ENCODE measurements at places on chromosomes 12 and 14.

DNA sequence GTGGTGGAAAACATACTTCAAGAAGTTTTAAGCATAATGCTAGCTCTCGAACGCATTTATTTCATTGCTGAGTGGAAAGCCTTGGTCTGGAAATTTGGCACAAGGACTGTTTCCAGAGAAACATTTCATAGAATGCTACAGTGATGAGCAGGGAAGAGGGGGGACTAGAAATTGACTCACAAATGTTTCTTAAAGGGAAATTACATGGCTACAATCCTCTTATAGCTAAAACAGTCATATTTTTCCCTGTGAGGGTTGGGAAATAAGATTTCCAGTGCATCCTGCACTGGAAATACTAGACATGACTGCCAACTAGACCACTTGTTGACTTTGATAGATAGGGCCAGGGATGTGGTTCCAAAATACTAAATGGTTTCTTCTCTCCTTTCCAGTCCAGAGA is 197.3 kb upstream of the RGS6 start:
- no peak for DNase-seq

- DNase-seq, result no peak
Measured at GRCh38 chr12:57840726-57841125, 5.8 kb downstream of the CTDSP2 start.

- DNase-seq, result no peak
Measured at GRCh38 chr12:94116191-94116590, 32.2 kb upstream of the PLXNC1 start.

DNA sequence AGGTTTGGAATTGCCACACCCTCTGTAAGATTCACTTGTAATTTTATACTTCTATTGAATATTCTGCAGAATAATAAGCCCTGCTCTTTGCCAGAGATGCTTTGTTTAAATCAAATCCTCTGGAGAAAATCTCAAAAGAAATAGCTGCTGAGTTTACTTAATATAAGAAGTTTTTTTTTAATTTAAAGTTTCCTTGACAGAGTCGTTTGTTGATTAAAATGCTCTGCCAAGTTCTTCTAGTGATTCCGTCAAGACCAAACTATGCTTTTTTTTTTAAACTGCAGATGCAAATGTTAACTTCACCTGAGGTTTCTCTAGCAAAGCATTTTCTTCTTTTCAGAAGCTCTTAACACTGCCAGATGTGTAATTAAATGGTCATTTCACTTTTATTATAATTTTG is 13.4 kb upstream of the NAV3 start:
- DNase-seq, result no peak

DNA sequence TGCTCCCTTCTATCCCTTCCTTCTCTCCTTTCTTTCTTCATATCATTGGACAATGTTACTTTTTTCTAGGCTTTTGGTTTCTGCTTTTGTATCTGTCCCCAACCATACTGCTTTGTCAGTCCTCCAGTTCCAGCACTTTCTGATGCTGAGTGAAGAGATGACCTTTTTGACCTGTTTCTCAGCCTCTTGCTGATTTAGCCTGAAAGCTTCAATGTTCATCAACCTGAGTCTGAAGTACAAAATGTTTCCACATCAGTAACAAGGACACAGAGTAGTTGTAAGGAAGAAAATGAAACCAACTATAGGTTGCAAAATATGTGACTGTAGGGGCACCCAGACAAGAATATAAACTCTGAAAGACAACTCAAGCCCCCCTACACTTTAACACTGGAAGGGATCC is 25.2 kb upstream of the AKAP6 start:
- no peak for DNase-seq

DNA sequence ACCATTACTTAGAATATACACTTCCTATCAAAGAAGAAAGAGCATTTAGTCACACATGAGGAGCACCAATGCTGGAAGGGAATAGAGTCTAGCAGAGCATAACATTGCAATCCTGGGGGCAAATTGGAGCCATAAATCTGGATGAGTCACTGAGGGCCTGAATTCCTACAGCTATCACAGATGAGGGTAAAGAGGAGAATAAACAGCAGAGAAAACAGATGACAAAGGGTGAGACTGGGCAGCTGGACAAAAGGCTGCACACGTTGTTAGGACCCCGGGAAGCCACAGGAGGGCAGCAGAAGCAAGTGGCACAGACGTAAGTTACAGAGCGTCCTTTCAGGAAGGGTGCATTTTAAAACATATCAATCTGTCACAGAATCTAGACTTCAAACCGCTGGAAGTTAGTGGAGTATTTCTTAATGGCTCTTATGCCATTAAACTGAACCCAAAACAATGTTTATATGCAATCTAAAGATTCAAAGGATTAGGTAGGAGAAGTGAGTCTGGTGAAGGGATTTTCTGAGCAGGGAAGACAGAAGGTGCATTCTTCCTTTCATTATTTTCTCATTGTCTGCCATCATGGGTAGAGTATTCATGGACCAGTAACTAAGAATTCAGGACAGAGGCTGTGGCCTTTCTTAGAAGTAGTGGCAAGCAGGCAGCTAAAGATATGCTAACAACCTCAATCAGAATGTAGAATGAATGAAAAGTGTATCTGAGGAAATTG is 159.8 kb upstream of the DAAM1 start:
- DNase-seq, result no peak

- DNase-seq, result no peak
Measured at GRCh38 chr14:49926803-49927202, 33.9 kb downstream of the ARF6 start.

DNA sequence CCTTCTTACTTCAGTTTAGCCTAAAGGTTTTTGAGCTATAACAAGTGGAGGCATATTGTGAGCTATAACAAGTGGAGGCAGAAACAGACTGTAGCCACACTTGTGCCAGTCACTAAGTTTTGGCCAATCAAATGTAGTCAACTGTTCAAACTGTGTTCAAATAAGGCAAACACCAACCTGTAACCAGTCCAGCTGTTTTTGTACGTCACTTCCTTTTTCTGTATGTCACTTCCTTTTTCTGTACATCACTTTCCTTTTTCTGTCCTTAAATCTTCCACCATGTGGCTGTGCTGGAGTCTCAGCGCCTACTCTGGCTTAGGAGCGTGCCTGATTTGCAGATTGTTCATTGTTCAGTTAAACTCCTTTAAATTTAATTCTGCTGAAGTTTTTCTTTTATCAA is 79.7 kb downstream of the FUT8 start:
- DNase-seq, result no peak

DNA sequence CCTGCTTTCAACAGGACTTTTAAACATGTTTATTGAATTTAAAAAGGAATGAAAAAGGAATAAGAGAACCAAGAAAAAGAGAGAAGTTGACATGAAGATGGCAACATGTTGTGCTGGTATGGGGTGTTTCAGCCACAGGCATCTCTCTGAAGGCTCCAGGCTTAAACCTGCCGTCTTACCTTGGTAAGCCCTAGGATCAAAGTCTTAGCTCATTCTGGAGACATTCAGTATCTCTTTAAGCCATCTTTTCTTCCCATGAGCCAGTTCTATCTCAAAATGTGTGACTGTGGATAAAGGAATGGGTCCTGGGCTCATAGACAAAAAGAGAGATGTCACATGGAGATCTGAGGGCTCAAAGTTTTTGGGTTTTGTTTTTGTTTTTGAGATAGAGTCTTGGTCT is 1.6 kb upstream of the TFCP2 start:
- DNase-seq, result no peak

GRCh38 chr12:89542912-89543592 is 17.2 kb upstream of the POC1B start:
- no peak for DNase-seq

DNA sequence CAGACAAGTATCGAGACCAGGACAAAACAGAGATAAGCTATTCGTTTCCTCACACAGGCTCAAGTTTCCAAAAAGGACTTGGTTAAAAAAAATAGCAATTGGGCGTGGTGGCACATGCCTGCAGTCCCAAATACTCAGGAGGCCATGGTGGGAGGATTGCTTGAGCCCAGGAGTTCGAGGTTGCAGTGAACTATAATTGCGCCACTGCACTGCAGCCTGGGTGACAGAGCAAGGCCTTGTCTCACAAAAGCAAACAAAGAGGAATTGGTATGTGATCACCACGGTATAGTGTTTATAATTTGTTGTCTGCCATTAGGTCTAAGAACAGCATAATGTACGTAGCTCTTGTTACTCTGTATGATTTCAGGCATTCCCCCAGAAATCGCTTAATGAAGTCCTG is 175.3 kb downstream of the DERA start:
- no peak for DNase-seq

DNA sequence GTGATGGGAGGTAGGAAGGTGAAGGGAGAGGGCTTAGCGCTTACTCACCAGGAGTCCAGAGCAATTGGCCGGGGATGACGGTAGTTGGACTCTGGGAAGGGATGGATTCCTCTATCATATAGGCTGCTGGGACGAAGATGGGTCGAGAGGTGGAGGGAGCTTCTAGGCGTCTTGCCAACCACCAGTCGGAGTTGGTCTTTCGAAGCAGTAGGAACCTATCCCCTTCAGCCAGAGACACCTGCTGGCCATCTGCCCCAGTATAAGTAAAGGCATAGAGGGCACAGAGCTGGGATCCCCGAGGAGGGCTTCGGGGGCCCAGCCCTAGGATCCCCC is 657 bp downstream of the ARHGAP9 start:
- DNase-seq, result no peak

DNA sequence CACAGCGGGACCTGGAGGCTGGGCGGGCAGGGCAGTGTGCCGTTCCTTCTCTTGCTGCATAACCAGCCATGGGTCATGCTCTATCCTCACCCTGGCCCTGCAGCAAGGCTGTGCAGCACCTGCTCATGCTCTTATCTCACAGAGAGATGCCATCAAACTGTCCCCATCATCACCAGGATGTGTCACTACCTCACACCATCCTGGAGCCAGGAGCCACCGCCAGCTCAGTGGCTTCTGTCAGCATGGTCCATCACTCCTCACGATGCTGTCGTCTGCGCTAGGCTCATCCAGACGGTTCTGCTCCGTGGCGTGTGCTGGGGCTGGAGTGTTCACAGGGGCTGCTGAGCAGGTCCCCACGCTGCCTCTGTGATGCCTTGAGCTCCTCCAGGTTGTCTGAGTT is 77.2 kb upstream of the DYNC1H1 start:
- DNase-seq, result no peak

DNA sequence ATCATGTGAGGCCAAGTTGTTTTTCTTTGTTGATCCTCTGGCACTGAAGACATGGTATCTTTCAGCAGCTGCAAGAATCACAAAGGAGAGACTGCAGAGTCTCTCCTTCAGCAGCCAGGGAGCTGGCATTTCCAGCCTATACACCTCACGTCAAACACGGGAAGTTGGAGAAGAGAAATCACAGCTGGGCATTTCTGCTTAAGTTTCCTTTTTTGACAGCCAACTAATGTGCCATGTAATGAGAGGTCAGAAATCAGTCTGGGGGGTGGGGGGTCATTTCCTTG is 28.3 kb downstream of the PHLDA1 start:
- no peak for DNase-seq

GRCh38 chr12:25435431-25435830 is 117.7 kb downstream of the LMNTD1 start:
- no peak for DNase-seq

DNA sequence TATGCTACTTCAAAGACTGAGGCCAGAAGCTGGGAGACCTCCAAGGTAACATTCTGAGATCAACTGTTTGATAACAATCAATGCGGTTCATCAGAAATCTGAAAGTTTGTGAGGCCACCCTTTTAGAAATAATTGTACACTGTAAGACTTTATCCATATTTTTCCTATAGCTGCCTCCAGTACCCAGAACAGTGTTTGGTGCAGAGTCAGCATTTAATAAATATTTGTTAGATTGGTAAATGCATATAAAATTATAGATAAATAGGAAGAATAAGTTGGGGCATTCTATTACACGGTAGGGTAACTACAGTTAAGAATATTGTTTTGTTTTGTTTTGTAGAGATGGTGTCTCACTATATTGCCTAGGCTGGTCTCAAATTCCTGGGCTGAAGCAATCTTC is 141.4 kb downstream of the C12orf42 start:
- no peak for DNase-seq

GRCh38 chr12:113154351-113154973 is 4.9 kb downstream of the CFAP73 start:
- DNase-seq, result peak; percentile 32

DNA sequence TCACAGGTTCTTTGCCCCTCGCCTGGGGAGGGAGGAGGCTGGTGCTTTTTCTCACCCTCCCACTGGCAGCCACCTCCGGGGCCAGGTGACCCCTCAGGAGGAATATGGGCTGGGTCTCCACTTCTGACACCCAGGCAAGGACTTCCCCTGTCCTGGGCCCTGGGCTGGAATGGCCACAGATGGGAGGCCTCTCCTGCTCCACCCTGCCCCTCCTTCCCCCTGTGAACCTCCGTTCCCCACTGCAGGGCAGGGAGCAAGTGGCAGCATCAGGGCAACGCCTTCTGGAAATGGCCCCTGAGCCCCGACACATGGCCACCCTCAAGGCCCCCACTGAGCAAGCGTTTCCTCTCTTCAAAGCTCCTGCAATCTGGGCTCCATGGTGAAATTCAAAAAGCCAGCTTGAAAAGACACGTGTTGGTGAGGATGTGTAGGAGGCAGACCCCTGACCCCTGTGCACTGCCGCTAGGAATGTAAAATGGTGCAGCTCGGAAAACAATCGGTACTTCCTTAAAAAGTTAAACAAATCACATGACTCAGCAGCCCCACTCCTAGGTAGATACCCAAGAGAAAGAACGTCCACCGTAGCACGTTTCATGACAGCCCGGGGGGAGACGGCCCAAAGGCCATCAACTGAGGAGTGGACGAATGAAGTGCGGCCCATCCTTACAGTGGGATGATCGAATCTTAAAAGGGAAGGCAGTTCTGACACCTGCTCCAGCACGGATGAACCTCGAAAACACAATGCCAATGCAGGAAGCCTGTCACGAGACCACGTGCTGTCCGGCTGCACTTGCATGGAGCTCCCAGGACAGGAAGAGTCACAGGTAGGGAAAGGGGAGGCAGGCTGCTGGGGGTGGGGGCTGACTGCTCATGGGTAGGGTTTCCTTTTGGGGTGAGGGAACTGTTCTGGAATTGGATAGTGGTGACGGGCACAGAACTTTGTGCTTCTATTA is 11.5 kb downstream of the XRCC3 start:
- DNase-seq, result no peak

DNA sequence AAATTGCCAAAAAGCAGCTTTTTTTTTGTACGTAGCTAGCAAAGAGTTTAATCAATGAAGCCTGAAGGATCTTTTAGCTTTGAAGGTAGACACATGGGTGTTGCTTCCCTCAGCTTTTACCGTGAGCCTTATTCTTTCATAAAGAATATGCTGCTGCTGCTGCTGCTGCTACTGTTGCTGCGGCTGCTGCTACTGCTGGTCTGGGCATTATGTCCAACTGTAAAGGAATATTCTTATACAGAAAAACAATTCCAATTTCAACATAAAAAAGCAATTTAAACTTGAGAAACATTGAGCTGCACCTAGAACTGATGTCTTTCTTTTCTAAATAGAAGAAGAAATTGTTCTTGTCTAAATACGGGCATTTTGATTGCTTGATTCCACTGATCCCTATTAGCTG is 38.9 kb upstream of the PPP1R12A start:
- DNase-seq, result no peak
